NCI-H510A treated with DMSO at 0.1 percent for 48 hours (cell line): ENCODE measurements at places on chromosomes 13 and 19.

DNA sequence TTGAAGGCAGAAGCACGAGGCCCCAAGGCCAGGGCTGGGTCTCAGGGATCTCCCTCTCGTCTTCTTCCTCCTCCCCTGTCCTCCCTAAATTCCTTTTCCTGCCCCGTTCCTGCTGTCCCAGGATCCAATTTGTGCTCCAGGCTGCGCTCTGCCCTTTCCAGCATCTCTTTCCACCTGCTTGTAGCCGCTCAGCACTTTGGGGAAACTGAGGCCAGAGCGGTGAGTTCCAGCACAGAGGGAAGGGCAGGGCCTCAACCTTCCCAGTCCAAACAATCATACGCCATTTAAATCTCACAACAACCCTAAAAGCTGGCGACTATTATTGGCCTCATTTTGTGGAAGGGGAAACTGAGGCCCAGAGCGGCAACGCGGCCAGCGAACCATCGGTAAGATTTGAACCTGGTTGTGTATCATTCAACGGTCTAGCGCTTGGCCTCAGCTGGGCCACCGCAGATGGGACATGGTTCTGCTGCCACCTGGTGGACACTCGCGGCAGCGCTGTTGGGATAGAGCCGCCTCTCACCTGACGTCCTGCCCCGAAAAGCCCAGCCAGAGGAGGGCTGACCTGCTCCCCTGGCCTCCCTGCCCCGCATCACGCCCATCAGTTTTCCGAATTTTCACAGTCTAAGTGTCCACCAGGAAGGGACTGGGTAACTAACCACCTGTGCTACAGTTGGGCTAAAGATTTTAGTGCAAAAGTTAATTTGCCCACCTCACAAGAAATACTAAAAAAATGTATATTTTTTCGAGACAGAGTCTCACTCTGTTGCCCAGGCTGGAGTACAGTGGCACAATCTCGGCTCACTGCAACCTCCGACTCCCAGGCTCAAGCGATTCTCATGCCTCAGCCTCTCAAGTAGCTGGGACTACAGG, 4.2 kb upstream of the RPL18A start:
- DNase-seq: peak; percentile 81

DNA sequence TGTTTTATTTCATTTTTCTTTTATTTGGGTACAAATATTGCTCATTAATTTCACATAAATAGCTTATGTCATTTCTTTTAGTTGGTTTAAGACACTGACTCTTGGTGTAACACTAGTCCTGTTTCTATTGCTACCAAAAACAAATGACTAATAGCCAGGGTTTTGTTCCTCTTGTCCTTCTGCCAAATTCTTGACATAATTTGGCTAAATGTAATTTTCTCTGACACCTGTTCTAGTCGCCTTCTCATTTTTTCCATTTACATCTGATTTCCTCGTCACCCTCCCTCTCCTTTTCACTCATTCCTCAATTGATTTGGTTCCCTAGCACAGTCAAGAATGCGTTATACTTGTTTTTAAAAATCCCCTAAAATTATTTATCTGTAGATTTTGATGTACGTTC, 1718.7 kb downstream of the EFNB2 start:
- no peak for DNase-seq

DNA sequence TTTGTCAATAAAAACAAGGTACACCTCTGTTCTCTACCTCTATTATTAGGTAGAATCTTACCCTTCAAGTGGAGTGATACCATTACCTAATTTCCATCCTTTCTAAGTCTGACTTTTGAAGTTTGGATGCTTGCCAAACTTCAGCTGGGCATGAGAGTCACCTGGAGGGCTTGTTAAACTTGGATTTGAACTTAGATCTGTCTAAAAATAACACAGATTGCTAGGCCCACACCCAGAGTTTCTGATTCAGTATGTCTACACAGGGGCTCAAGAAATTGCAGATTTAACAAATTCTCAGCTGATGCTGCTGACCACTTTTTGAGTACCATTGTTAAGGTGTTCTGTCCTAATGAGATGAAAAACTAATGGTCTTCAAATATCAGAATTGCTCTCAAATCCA, 512.2 kb downstream of the LMO7 start:
- no peak for DNase-seq

DNA sequence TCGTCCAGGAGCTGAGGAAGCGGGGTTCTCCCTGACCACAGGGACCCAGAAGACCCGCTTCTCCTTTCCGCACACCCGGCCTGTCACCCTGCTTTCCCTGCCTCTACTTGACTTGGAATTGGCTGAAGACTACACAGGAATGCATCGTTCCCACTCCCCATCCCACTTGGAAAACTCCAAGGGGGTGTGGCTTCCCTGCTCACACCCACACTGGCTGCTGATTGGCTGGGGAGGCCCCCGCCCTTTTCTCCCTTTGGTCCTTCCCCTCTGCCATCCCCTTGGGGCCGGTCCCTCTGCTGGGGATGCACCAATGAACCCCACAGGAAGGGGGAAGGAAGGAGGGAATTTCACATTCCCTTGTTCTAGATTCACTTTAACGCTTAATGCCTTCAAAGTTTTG, 18.9 kb downstream of the VASP start:
- DNase-seq: peak; percentile 25

DNA sequence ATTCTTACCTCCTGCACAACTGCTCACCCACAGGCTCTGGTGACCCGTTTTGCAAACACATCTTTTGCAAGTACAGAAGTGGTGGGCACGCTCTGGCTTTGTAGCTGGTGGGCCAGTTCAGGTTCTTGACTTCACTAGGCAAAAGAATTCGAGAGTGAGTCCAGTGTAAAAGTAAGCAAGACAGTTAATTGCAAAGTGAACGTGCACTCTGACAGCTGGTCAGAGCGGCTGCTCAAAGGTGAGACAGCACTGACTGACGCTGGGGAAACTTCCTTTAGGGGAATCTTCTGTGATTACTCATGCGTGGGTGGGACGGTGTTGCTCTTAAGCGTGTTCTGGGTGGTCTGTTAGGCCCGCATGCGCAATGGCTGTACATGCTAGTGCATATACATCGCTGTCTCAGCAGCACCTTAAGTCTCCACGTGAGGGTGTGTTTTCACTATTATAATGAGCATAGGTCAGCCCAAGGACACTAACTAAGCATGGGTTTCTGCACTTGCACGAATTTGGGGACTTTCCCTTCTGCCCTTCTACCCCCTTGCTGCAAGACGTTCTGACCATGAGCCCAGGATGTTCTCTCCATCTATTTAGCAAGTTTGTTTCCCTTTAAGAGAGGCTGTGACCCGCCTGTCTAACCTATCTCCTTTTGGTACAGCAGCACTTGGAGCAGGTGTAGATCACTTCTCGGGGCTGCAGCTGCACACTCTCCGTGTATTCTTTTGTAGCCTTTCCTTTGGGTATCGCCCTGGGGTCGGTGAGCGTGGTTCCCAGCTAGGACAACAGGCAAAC, 30.2 kb upstream of the CD33 start:
- DNase-seq: no peak
